ENCODE measurements at places on chromosomes 6 and 20. TPM values are rescaled to one million over a fixed set of nuclear protein-coding genes. Genes with fewer than 3 reads are reported as not detected.

GRCh38 chr6:110674096-110674495 lies 141.2 kb downstream of the CDK19 start:
- H3K27me3 ChIP-seq, result no peaks in the 10 kb centered on the region
- H3K27ac ChIP-seq, result no peak overlapping the region
- no peak for DNase-seq
- no peaks in the 10 kb centered on the region for H3K36me3 ChIP-seq

- no peak overlapping the region for H3K27ac ChIP-seq
- no peaks in the 10 kb centered on the region for H3K36me3 ChIP-seq
- no peak for DNase-seq
These were observed 242.5 kb downstream of the LRFN2 start for GRCh38 chr6:40344566-40345167.

Gene LAMA5
- 40.2 TPM for total RNA-seq

DNA sequence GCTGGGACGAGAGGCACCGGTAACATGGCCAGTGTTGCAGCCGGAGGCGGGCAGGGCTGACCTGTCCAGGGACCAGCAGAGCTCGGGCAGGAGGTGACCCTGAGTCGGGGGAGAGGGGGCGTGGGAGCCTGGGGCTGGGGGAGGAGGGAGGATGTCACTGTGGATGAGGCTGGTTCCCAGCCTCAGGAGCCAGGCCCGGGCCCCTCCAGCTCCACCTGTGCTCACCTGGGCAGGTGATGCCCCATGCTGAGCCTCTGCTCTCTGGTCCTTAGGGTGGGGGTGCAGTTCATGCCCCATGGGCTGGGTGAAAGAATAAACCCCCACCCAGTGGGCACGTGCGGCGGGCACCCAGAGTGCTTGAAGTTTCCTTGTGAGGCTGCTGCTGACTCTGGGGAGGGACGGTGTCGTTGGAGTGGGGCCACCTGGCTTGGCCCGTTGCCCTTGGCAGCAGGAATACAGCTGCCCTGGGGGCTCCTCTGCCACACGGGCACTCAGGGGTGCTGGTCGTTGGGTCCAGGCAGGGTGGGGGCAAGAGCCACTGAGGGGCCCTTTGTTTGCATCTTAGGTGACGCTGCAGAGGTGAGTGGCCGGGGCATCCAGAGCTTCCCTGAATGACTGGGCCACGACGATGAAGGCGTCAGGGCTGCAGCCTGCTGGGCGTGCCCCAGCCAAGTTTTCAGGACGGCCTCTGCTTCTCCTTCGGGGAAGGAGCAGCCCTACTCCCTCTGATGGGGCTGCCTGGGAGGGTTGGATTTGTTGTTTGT lies 24.7 kb upstream of the BHLHE23 start:
- DNase-seq, result no peak

GRCh38 chr20:57672164-57672563 lies 37.7 kb downstream of the PMEPA1 start:
- H3K36me3 ChIP-seq, result no peaks in the 10 kb centered on the region
- DNase-seq, result no peak
- H3K4me3 ChIP-seq, result no peak overlapping the region
- no peak overlapping the region for H3K27ac ChIP-seq
- peaks cover 6% of the 10 kb centered on the region for H3K27me3 ChIP-seq

Gene RAET1L
- total RNA-seq, result not detected

GRCh38 chr20:5192570-5193431 lies 66.0 kb downstream of the CDS2 start:
- no peaks in the 10 kb centered on the region for H3K27me3 ChIP-seq
- H3K36me3 ChIP-seq, result peaks cover 15% of the 10 kb centered on the region
- no peak for DNase-seq
- peaks cover 15% of the 10 kb centered on the region for H3K4me1 ChIP-seq
- no peak overlapping the region for H3K4me3 ChIP-seq

GRCh38 chr6:111673937-111674336 lies 68.3 kb upstream of the TRAF3IP2 start:
- peaks cover 35% of the 10 kb centered on the region for H3K36me3 ChIP-seq
- no peak overlapping the region for H3K4me3 ChIP-seq
- no peak for DNase-seq
- H3K27ac ChIP-seq, result no peak overlapping the region

Gene ZSCAN16
- 1.5 TPM for total RNA-seq

Gene RSPH9
- 0.19 TPM for total RNA-seq

Gene STX11
- 4.9 TPM for total RNA-seq

- H3K4me1 ChIP-seq, result peaks cover 6% of the 10 kb centered on the region
- no peak for DNase-seq
- peaks cover 7% of the 10 kb centered on the region for H3K36me3 ChIP-seq
- no peak overlapping the region for H3K4me3 ChIP-seq
- H3K27me3 ChIP-seq, result no peaks in the 10 kb centered on the region
These were observed 152.6 kb downstream of the BCKDHB start for GRCh38 chr6:80259118-80259517.

DNA sequence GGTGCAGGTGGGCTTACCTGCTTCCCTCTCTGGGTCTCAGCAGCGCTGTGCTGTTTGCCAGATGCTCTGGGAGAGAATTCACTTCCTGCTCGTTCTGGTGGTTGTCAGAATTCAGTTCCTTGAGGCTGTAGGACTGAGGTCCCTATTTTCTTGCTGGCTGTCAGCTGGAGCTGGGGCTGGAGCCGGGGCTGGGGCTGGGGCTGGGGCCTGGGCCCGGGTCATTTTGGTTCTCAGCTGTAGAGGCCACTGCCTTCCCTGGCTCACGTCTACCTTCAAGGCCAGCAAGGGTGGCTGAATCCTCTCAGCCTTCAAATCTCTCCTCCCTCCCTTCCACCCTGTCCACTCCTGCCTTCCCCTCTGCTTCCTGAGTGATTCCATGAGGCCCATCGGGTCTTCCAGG lies 16.8 kb upstream of the PHACTR3 start:
- no peak for DNase-seq
- no peak overlapping the region for H3K4me3 ChIP-seq
- H3K36me3 ChIP-seq, result no peaks in the 10 kb centered on the region
- no peaks in the 10 kb centered on the region for H3K4me1 ChIP-seq

DNA sequence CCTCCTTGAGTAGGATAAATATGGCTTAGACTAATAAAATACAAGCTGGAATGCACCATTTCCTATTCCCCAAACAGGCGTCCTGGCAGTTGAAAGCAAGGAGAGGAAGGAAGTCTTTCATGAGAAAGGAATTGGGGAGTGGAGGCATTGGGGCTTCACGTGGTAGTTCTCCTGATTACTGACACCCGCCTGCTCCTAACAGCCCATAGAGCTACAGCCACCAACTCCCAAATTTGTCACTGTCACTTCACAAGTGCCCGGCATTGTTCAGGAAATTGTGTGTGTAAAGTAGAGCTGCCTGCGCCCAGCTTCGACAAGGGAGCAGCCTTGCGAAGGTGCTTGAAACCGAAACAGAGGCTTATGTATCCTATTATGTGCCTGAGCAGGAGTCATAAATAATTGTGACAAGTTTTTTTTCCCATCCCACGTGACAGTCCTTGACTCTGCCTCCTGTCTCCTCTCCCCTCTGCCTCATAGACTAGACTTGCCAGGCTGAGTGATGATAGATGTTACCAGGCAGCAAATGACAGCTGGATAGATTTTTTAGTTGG lies 301.7 kb upstream of the ZFP64 start:
- no peaks in the 10 kb centered on the region for H3K27me3 ChIP-seq
- no peak overlapping the region for H3K4me3 ChIP-seq
- no peak for DNase-seq

DNA sequence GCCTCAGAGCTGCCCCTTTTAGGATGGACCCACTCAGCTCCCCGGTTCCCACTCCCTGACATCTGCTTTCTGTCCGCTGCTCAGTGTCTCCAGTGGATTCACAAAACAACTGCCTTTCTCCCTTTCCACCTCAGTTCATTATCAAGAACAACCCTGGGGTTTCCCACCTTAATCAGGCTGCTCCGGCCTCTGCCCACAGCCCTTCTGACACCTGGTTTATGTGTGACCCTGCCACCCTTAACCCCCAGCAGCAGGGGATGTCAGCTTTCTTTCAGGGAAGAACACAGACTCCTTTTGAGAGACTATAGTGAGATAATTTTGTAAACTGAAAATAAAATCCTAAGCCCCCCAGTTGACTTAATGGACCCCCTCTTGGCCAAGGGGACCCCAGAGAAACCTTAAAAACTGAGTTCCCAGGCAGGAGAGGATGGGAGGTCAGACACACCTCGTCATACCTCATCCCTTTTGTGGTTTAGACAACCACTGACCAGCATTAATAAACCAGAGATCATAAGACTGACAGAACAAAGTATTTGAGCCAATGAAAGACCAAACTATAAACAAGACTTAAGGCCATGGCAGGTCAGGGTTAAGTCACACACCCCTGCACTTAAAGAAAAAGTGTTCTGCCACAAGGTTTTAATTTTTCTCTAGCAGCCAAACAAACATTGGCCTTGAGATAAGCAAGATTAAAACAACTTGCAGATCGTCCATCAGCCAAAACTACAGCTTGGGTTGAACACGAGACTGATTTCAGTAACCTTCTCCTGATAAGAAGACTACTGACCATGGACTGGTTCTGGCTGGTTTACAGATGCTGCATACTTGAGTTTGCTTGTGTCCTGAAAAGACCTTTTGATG lies 42.4 kb upstream of the DDR1 start:
- no peak overlapping the region for H3K4me3 ChIP-seq
- no peaks in the 10 kb centered on the region for H3K27me3 ChIP-seq
- no peak for DNase-seq
- no peak overlapping the region for H3K27ac ChIP-seq

DNA sequence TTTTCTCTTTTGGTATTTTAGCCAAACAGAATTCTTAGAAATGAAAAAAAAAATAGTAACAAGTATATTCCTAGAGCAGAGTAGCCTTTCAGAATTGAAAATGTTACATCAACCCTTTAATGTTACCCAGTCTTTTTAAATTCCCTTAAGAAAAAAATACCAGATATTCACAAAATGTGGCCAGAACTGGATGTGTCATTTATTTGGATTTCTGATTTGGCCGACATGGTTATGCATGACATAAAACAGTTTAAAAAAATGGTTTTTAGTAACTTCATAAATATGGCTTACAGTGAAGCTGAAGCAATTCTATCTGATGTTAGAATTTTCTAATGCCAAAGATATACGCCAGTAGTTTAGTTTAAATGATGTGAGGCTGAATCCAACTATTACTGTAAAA lies 112.0 kb downstream of the ATXN1 start:
- H3K36me3 ChIP-seq, result peaks cover 5% of the 10 kb centered on the region
- DNase-seq, result no peak
- H3K4me1 ChIP-seq, result peaks cover 8% of the 10 kb centered on the region
- no peak overlapping the region for H3K4me3 ChIP-seq
- H3K27ac ChIP-seq, result no peak overlapping the region
- H3K27me3 ChIP-seq, result no peaks in the 10 kb centered on the region

DNA sequence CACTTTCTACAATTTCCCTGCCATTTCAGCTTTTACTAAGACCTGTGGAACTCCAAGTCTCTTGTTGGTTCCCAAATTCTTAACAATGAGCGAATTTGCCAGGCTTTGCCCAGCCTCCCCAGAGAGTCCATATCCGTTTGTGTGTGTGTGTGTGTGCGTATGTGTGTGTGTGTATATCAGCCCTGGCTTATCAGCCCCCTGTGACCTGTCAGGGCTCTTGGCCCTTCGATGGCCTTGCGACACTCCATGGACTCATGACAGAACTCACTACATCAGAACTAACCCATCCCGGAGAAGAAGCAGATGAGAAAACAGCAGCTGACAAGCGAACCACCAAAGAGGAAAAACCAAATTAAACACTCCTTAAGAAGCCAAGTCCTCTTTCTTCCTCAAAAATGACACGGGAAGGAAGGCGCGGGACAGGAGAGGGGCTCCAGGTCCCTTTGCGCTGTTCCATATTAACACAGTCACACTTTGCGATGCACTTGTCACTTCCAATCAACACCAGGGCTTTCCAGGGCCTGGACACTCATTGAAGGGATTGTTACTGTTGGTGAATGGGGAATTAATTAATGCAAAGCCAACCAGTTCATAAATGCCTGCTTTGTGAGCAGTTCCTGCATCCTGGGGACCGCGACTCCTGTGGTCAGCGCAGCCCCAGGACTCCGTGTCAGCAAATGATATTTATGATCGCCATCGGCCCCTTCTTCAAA lies 524.0 kb downstream of the CD83 start:
- no peak for DNase-seq
- no peak overlapping the region for H3K4me3 ChIP-seq
- H3K27me3 ChIP-seq, result no peaks in the 10 kb centered on the region
- H3K36me3 ChIP-seq, result no peaks in the 10 kb centered on the region

- H3K4me3 ChIP-seq, result no peak overlapping the region
- no peaks in the 10 kb centered on the region for H3K36me3 ChIP-seq
- no peaks in the 10 kb centered on the region for H3K27me3 ChIP-seq
- H3K4me1 ChIP-seq, result peaks cover 9% of the 10 kb centered on the region
These were observed 256.1 kb upstream of the PLCB4 start for GRCh38 chr20:8812817-8813216.

GRCh38 chr6:168864541-168865460 lies 388.8 kb downstream of the THBS2 start:
- no peak overlapping the region for H3K27ac ChIP-seq
- H3K4me1 ChIP-seq, result no peaks in the 10 kb centered on the region
- DNase-seq, result no peak
- no peaks in the 10 kb centered on the region for H3K36me3 ChIP-seq
- H3K4me3 ChIP-seq, result no peak overlapping the region
- no peaks in the 10 kb centered on the region for H3K27me3 ChIP-seq

Gene ZKSCAN8
- total RNA-seq, result 11.0 TPM

GRCh38 chr6:28125401-28125800 lies 992 bp downstream of the ZSCAN16 start:
- no peak overlapping the region for H3K27ac ChIP-seq
- no peak overlapping the region for H3K4me3 ChIP-seq
- H3K27me3 ChIP-seq, result no peaks in the 10 kb centered on the region
- no peak for DNase-seq
- peaks cover 13% of the 10 kb centered on the region for H3K36me3 ChIP-seq
